ENCODE measurements at places on chromosomes 13 and 19. TPM values are rescaled to one million over a fixed set of nuclear protein-coding genes. Genes with fewer than 3 reads are reported as not detected.

Gene ENOX1
- 2.7 TPM for total RNA-seq

- H3K27me3 ChIP-seq = no peaks in the 10 kb centered on the region
- DNase-seq = peak; percentile 9
- no peaks in the 10 kb centered on the region for H3K36me3 ChIP-seq
- no peaks in the 10 kb centered on the region for H3K4me1 ChIP-seq
These were observed 323.3 kb downstream of the NALCN start for GRCh38 chr13:101092985-101093384.

- DNase-seq = peak; percentile 5
- peaks cover 22% of the 10 kb centered on the region for H3K4me1 ChIP-seq
- no peak overlapping the region for H3K4me3 ChIP-seq
- peaks cover 21% of the 10 kb centered on the region for H3K36me3 ChIP-seq
- 0 out of 2 replicates have a peak overlapping the region, but pooled peaks have one; percentile 11 for H3K27ac ChIP-seq
These were observed 238.4 kb downstream of the ITGBL1 start for GRCh38 chr13:101690871-101691270.

GRCh38 chr13:43787997-43788396, 1.2 kb upstream of the ENOX1 start:
- DNase-seq = peak; percentile 72
- no peaks in the 10 kb centered on the region for H3K36me3 ChIP-seq
- peak overlapping the region; percentile 74 for H3K4me3 ChIP-seq
- peaks cover 9% of the 10 kb centered on the region for H3K4me1 ChIP-seq

GRCh38 chr13:109785141-109785891, 1.1 kb downstream of the IRS2 start:
- H3K27me3 ChIP-seq = no peaks in the 10 kb centered on the region
- peaks cover 25% of the 10 kb centered on the region for H3K4me1 ChIP-seq
- H3K4me3 ChIP-seq = peak overlapping the region; percentile 83
- DNase-seq = peak; percentile 84
- H3K27ac ChIP-seq = peak overlapping the region; percentile 39
- H3K36me3 ChIP-seq = no peaks in the 10 kb centered on the region

DNA sequence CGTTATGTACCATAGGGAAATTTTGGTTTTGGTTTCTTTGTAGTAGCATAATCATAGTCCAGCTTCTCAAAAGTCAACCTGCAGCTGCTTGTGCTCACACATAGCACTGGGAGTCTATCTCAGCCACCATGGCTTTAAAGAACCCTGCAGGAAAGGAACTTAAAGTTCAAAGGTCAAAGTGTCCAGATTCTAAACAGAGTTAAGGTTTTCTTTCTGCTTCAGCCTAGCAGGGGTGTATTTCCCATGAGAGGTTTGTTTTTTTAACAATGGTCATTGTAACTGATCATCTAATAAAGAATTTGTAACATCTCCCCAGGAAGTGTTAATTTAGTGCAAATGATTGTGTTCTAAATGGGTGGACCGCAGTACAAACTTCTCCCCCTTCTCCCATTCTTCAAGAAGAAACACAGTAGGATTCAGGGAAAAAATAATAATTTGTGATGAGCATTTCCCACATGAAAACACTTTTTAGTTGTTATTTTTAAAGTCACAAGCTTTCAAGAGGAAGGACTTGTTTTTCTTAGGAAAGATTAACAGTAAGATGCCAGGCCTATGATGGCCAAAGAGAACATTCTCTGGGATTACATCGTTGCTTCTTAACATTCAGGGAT, 168.0 kb downstream of the EFNB2 start:
- peaks cover 6% of the 10 kb centered on the region for H3K4me1 ChIP-seq
- H3K36me3 ChIP-seq = no peaks in the 10 kb centered on the region
- H3K27ac ChIP-seq = no peak overlapping the region
- no peaks in the 10 kb centered on the region for H3K27me3 ChIP-seq
- DNase-seq = no peak

DNA sequence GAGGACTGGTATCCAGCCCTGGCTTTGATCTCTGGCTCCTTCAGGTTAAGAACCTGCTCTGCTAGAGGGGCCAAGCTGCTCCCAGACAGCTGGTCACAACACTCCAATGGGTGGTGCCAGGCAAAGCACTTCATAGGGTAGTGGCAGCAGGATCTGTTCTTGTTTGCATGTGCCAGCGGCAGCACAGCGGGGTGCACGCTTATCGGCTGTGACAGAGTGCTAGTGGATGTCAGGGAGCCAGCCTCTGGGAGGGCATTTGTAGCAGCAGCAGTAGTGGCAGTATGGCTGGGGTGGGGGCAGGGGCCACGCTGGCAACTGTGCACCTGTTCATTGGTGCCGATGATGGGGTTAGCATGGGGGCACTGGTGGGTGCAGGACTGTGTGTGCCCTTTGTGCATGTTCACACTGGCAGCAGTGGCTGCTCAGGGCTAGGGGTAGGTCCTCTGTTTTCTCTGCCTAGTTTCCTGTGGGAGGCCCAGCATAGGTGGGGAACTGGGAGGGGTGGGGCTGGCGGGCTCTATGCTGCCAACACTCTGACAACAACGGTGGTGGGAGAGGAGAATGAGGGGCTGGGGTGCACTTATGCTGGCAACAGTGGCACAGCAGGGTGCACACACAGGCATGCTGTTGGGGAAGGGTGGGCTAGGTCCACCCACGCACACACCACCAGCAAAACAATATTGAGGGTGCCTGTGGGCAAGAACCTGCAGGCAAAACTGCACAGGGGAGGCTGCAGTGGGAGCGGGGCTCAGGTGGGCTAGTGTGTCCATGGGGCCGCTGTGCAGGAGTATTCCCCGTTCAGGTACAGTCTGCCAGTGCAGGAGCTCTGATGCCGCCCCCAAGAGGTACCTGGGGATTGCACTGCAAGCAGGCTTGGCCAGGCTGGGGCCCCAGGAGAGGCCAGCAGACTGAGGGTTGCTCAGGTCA, 19.3 kb downstream of the AP1M1 start:
- H3K4me3 ChIP-seq = no peak overlapping the region
- no peak for DNase-seq
- no peak overlapping the region for H3K27ac ChIP-seq
- H3K27me3 ChIP-seq = no peaks in the 10 kb centered on the region

- no peak overlapping the region for H3K4me3 ChIP-seq
- H3K27ac ChIP-seq = no peak overlapping the region
- 0 out of 2 replicates have a peak, but pooled peaks cover under 1% of the 10 kb centered on the region for H3K27me3 ChIP-seq
These were observed 84.3 kb downstream of the FGF14 start for GRCh38 chr13:102317593-102317992.

GRCh38 chr19:12364391-12365235, 870 bp downstream of the ZNF442 start:
- H3K4me3 ChIP-seq = peak overlapping the region; percentile 96
- H3K4me1 ChIP-seq = peaks cover 6% of the 10 kb centered on the region
- peak; percentile 71 for DNase-seq
- no peaks in the 10 kb centered on the region for H3K36me3 ChIP-seq
- H3K27ac ChIP-seq = peak overlapping the region; percentile 85

DNA sequence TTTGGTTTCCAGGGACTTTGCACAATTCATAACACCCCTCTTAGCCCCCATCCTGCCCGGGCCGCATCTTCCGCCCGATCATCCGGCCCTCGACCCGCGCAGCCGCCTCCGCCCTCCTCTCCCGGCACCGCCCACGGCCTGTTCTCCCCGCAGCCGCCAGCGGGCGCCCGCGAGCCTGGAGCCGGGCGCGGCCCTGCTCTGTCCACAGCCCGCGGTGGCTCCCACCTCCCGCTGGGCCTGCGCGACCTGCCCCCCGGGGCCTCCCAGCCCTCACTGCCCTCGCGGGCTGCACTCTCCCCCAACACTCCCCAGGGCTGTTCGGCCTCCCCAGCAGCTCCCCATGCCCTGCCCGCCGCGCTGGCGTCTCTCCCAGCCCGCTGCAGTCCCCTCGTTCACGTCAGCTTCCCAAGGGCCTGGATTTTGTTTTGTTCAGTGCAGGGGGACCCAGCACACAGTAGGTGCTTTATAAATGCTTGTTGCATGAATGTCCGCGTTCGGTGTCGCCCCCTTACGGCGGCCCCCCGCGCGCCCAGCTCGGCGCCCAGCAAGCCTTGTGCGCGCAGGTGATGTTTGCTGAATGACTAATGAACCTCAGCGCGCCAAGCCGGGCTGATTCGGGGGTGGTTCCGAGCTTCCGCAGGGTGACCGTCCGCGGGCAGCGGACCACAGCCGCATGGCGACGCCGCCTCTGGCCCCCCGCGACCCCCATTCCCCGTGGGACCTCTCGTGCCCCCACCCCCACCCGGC, 4.6 kb upstream of the APC2 start:
- DNase-seq = peak; percentile 80
- H3K27me3 ChIP-seq = peaks cover 17% of the 10 kb centered on the region
- H3K4me1 ChIP-seq = no peaks in the 10 kb centered on the region

- no peaks in the 10 kb centered on the region for H3K4me1 ChIP-seq
- no peak overlapping the region for H3K27ac ChIP-seq
- peak overlapping the region; percentile 57 for H3K4me3 ChIP-seq
- DNase-seq = peak; percentile 67
These were observed 48.9 kb upstream of the PABPC3 start for GRCh38 chr13:25046985-25047511.

DNA sequence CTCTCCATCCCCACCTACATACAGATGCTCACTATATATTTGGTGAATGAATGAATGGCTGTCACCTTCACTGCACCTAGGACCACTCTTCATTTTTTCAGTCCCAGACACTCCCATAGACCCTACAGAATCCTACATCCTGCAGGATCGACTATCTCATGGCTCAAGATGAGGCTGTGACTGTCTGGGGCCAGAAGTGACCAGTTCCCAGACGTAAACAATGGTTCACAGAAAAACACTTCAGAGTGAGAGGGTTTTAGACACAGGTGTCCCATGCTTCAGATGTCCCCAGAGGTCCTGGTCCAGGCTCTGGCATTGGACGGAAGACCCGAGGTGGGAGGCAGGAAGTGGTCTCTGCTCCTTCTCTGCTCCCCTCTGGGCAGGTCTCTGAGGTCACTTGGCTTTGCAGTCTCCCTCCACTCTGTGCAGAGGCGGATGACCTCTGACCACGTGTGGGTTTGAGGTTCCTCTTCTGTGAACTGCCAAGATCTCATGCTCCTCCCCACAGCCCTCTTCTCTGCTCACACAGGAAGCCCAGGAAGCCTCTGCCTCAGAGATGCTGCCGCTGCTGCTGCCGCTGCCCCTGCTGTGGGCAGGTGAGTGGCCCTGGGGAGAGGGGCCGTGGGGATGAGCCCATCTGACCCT, 24.9 kb downstream of the SIGLEC7 start:
- no peak for DNase-seq
- H3K36me3 ChIP-seq = no peaks in the 10 kb centered on the region
- no peak overlapping the region for H3K4me3 ChIP-seq
- no peak overlapping the region for H3K27ac ChIP-seq
- H3K4me1 ChIP-seq = no peaks in the 10 kb centered on the region

DNA sequence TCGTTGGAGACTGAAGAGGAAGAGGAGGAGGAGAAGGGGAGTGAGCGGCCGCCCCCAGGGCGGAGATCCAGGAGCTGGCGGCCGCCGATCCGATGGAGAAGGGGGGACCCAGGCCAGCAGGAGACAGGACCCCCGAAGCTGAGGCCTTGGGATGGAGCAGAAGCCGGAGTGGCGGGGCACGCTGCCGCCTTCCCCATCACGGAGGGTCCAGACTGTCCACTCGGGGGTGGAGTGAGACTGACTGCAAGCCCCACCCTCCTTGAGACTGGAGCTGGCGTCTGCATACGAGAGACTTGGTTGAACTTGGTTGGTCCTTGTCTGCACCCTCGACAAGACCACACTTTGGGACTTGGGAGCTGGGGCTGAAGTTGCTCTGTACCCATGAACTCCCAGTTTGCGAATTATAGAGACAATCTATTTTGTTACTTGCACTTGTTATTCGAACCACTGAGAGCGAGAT, 1.8 kb downstream of the GADD45B start:
- H3K27me3 ChIP-seq = no peaks in the 10 kb centered on the region
- H3K36me3 ChIP-seq = peaks cover 11% of the 10 kb centered on the region
- peak overlapping the region; percentile 93 for H3K27ac ChIP-seq
- no peaks in the 10 kb centered on the region for H3K4me1 ChIP-seq
- peak overlapping the region; percentile 100 for H3K4me3 ChIP-seq
- peak; percentile 64 for DNase-seq

DNA sequence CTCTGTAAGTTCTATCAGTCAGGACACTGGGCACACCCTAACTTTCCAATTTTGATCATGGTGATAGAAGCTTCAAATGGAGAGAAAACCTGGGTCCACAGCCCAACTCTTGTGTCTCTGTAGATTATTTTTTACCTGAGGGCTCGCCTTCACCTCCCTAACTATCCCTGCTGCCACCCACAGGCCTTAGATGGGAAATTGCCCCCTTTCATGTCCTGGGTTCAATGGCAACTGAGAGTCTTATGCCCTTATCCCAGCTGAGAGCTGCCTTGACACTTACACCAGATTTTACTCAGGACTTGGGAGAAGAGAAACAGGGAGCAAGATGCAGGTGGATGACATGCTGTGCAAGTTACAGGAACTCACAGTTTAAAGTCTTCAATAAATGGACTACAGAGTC, 81.7 kb downstream of the RAP2A start:
- H3K36me3 ChIP-seq = no peaks in the 10 kb centered on the region
- H3K27me3 ChIP-seq = no peaks in the 10 kb centered on the region
- no peaks in the 10 kb centered on the region for H3K4me1 ChIP-seq
- H3K4me3 ChIP-seq = no peak overlapping the region
- no peak for DNase-seq

GRCh38 chr19:40280608-40281221, 4.4 kb downstream of the AKT2 start:
- H3K4me3 ChIP-seq = no peak overlapping the region
- no peaks in the 10 kb centered on the region for H3K27me3 ChIP-seq
- no peaks in the 10 kb centered on the region for H3K36me3 ChIP-seq
- H3K4me1 ChIP-seq = peaks cover 53% of the 10 kb centered on the region

GRCh38 chr19:3370214-3370720, 3.9 kb downstream of the NFIC start:
- H3K27me3 ChIP-seq = no peaks in the 10 kb centered on the region
- peaks cover 29% of the 10 kb centered on the region for H3K4me1 ChIP-seq
- peak overlapping the region; percentile 82 for H3K27ac ChIP-seq
- peak; percentile 34 for DNase-seq

GRCh38 chr19:28794301-28794700, 418.6 kb downstream of the UQCRFS1 start:
- no peak overlapping the region for H3K27ac ChIP-seq
- no peaks in the 10 kb centered on the region for H3K36me3 ChIP-seq
- no peak overlapping the region for H3K4me3 ChIP-seq
- no peaks in the 10 kb centered on the region for H3K4me1 ChIP-seq
- DNase-seq = no peak

DNA sequence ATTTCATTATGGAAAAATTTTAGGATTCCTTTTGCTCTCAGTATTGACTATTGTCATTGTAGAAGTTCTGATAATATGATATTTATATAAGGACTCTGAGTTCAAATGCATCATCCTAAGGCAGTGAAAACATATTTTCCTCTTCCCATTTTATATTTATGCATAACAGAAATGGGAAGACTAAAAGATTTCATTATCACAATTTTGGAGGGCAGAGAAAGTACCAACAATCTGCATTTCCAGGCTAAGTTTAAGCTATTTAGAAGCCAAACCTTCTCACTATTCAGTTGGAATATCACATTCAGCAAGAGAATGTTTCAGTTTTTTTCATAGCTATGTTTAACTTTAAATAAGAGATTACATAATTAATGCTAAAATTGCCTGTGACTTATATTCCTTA, 558.5 kb upstream of the GPC6 start:
- H3K27me3 ChIP-seq = no peaks in the 10 kb centered on the region
- H3K27ac ChIP-seq = no peak overlapping the region
- DNase-seq = no peak
- no peak overlapping the region for H3K4me3 ChIP-seq

All from GM23248 (cell line).